ENCODE measurements at places on chromosomes 12 and 14.

- no peak for DNase-seq
These were observed 12.1 kb downstream of the CKAP4 start for GRCh38 chr12:106235770-106236169.

GRCh38 chr14:65872536-65872935 is 460.0 kb downstream of the FUT8 start:
- DNase-seq: no peak

DNA sequence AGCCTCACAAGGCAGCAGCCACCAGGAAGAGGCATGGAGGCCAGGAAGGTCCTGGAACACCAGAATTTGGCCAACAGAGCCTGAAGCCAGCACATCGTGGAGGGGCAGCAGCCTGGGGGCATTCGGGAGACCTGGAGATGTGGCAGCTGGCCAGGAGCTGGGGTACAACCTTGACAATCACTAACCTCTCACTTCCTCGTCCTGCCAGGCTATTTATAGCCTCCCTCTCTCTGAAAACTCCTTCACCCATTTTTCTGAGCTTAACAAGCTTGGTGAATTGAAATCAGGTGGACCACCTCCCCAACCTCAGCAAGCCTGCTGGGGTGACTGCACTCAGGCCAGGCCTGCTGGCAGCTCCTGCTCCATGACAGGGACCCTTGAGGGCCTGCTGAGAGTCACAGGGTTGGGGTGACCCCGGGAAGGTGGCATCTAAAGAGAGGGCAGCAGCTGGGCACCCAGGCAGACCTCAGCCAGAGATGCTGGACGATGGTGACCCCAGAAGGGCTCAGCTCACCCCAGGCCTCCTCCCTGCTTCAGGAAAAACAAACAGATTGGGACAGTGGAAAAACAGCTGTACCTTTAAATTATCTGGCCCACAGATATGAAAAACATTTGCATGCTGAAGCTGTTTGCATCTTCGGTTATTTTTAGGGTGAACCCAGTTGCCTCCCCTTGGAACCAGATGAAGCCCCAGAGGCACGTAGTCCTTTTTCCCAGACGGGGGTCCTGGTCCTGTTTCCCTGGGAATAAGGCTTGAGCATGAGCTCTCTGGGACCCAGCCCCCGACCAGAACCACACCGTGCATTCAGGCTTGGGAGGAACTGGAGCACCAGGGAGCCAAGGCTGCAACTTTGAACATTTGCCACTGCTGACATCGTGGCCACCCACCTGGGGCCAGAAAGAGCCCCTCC is 67.0 kb downstream of the PITPNM2 start:
- DNase-seq: no peak

DNA sequence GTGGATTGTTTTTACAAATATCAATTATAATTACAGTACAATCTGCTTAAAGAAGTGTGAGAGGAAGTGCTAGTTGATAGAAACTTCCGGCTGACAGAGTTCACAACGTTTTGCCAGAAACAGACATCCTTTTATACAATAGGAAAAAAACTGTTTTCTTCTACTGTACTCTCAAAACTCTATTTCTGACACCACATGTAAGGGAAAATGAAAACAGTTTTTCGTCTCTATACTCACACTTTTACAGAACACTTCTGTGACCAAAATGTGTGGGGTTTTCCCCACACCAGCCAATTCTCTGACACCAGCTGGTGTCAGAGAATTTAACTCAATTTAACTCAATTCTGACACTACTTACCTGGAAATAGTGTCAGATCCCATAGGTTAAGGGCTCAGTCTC is 24.2 kb upstream of the HIF1A start:
- no peak for DNase-seq

GRCh38 chr14:55813630-55814029 is 233.6 kb downstream of the KTN1 start:
- DNase-seq: peak; percentile 13

GRCh38 chr12:107843351-107844311 is 69.1 kb downstream of the ASCL4 start:
- DNase-seq: no peak

GRCh38 chr12:124716208-124717130 is 147.2 kb downstream of the SCARB1 start:
- no peak for DNase-seq

- no peak for DNase-seq
These were observed 89.8 kb downstream of the CRADD start for GRCh38 chr12:93766796-93767523.

DNA sequence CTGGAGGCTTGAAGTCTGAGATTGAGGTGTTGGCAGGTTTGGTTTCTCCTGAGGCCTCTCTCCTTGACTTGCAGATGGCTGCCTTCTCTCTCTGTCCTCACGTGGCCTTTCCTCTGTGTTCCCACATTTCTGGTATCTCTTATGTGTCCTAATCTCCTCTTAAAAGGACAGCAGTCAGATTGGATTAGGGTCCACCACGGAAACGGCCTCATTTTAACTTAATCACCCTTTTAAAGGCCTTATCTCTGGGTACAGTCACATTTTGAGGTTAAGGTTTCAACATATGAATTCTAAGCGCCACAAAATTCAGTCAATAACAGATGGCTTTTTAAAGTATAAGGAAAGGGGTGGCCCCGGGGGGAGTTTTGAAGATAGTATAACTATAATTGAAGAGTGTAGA is 33.5 kb downstream of the UNC79 start:
- DNase-seq: no peak
